Midbrain (tissue), 1 donor: ENCODE measurements at places on chromosomes 2 and 18.
A peak's percentile ranks its signal among the peaks of the same experiment; 100 is the strongest.

DNA sequence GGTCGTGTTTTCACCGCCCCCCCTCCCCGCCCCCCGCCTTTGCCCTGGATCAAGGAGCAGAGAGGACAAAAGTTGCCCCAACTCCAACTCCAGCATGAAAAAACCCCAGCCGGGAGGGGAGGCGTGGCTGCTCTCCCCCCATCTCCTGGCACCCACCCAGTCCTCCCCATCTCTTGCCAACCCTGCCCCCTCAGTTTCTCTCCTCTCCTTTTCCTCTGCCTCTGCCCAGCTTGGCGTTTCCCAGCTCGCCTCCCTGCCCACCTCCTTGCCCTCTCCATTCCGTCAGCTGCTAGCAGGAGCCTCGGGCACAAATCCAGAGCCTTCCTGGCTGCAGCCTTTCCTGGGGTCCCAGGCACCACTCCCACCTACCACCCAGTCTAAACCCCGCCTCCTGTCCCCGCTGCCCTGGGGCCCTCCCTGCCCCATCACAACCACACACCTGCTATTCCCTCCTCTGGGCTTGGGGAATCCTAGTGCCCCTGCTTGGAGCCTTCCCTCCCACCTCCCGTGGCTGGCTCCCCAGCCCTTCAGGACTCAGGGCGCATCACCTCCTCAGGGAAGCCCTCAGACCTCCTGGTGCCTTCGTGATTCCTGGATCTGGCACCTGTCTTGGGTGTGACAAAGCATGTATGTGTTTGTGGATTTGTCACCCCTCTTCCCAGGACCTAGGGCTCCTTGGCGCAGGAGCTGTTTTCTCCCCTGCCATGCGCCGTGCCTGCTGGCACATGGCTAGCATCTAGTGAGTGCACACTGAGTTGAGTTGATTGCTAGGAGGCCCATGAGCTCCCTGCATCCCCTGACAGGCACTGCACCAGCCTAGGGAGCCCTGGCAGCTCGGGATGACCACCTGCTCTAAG is 209.1 kb downstream of the TFCP2L1 start:
- DNase-seq: peak; percentile 74

GRCh38 chr18:28802546-28802945 is 625.6 kb upstream of the CDH2 start:
- no peak for DNase-seq

- DNase-seq: no peak
These were observed 12.5 kb upstream of the ATIC start for GRCh38 chr2:215299337-215299859.

DNA sequence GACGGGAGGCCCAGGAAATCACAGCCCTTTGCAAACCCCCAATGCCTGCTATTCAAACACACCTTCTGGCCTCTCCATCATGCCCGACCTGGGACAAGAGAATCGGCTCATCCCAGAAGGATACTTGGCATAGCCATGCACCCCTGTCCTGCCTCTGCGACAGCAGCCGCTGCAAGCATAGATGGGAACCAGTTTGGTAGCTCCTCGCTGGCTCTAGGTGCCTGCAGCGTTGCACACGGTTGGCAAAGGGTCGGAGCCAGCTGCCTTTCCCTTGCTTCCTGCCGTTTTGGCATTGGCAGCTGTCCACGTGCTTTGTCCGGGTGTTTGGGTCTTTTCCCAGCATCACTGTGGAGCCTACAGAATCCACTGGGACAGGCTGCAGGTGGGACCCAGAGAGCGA is 76.9 kb downstream of the TWIST2 start:
- peak; percentile 3 for DNase-seq

- no peak for DNase-seq
These were observed 104.4 kb upstream of the SMAD2 start for GRCh38 chr18:48034651-48035555.

DNA sequence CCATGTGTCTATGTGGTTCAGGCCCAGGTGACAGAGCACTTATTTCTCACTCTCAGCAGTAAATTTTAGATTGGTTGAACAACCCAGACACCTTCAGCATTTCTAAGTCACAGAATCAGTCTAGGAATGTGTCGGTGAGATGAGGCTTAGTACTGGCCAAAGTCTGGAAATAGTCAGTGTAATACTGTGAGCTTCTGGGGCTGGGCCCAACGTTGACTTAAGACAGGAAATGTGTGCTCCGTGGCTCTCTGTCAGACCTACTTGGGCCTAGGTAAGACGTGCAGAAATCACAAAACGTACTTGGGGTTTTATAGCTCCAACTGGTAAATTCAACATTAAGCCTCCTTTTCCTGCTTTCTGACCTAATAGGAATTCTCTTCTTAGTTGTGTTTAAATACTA is 160.3 kb upstream of the COL3A1 start:
- no peak for DNase-seq
